HCT116 (cell line): ENCODE measurements at places on chromosomes 5 and 9. TPM values are rescaled to one million over a fixed set of nuclear protein-coding genes. Genes with fewer than 3 reads are reported as not detected.

DNA sequence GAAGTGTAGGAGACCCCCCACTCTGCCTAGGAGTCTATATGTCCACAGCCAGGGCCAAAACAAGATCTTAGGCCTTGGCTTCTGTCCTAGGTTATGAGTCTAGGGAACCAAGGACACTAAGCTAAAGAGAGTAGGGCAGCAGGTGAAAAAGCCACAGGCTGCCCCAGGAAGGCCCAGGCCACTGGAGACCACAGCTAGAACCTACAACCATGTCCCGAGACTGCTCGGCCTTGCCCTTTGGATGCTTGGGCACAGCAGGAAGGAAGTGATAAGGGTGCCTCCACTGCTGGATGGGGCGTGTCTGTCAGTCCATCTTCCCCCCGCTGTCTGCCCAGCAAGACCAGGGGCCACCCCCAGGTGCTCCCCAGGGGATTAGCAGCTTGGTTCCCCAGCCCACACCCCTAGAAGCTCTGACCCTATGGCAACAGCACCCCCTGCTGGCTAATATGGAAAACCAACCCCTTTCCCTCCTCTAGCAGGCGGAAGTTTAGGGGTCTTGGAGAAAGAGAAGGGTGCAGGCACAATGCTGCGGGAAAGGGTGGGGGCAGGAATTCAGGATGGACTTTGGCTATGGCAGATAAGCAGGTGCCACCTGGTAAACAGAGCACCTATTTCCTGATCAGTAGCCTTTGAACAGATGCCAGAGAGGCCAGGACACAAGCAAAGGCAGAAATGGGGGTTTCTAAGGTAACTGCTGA, 10.5 kb upstream of the IRF1 start:
- H3K4me3 ChIP-seq, result no peak overlapping the region
- no peaks in the 10 kb centered on the region for H3K36me3 ChIP-seq
- no peak overlapping the region; the same call in 1 of the 2 replicates for H3K27ac ChIP-seq
- no peak for DNase-seq

DNA sequence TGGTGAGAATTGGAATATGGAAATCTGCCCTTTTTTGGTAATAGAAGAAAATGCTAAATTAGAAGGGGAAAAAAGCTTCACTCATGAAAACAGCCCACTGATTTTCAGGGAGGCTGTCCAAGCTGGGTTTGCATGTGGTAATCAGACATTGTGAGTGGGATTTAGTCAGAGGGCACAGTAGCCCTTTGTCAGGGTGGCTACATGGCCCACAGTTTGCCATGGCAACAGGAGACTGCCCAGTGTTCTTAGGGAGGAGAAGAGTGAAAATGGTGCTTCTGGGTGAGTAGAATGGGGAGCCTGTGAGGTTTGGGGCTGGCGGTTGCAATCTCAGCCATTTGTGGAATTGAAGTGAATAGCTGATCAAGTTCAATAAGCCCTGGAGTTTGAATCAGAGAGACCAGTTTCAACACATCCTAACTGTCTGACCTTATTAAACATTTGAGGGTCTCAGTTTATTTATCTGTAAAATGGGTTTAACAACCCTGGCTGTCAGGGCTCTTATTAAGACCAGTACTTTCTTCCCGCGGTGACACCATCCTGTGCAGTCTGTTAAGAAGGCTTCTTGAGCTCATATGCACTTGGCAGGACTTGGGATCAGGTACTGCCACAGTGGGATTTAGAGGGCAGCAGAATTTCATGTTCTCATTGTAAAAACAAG, 107.6 kb upstream of the TNC start:
- no peak overlapping the region for H3K4me3 ChIP-seq
- H3K36me3 ChIP-seq, result no peaks in the 10 kb centered on the region
- peaks cover 6% of the 10 kb centered on the region; the same call in 1 of the 2 replicates for H3K27me3 ChIP-seq
- H3K4me1 ChIP-seq, result no peaks in the 10 kb centered on the region
- no peak for DNase-seq

DNA sequence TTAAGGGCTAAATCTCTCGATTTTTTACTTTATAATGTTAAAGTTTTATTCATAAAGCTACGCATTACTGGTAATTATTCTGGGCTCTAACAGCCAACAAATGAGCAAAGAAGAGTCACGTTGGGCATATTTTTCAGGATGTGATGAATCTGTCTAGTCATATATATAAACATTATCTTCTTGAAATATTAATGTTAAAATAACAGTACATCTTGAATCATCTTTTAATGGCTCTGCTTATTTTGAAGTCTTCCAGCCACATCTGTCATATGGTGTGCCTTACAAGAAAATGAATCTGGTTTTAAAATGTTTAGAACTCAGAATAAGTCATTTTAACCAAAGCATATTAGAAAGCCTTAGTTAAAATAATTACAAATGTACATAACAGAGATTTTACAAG, 96.9 kb downstream of the CWC27 start:
- H3K27me3 ChIP-seq, result no peaks in the 10 kb centered on the region
- no peak overlapping the region for H3K27ac ChIP-seq
- DNase-seq, result no peak
- no peak overlapping the region for H3K4me3 ChIP-seq
- peaks cover 6% of the 10 kb centered on the region; the same call in 1 of the 2 replicates for H3K4me1 ChIP-seq
- H3K36me3 ChIP-seq, result no peaks in the 10 kb centered on the region

GABRA1 gene
- not detected for total RNA-seq

GRCh38 chr5:135237748-135238103, 161.3 kb downstream of the MACROH2A1 start:
- H3K4me3 ChIP-seq, result no peak overlapping the region
- no peaks in the 10 kb centered on the region for H3K27me3 ChIP-seq
- H3K4me1 ChIP-seq, result peaks cover 11% of the 10 kb centered on the region
- no peak overlapping the region for H3K27ac ChIP-seq

PCDHA1 gene
- not detected for total RNA-seq

DNA sequence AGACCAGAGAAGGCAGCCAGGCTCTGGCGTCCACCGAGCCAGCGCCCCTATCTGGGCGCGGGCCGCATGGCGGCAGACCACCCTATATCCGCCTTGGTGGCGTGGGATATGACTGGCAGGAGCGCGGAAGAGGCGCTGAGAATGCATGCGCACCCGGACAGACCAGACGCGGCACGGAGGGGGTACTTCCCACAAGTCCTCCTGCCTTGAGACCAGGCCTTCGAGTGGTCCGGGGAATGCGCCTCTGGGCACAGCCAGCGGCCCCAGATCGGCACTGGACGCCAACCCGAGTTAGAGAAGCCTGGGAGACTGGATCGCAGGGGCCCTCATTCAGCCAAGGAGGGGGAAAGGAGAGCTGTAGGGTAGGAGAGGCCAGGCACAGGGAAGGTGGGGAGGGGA, 2.5 kb upstream of the LMX1B start:
- no peak overlapping the region for H3K4me3 ChIP-seq
- H3K27me3 ChIP-seq, result no peaks in the 10 kb centered on the region
- H3K27ac ChIP-seq, result no peak overlapping the region

TSLP gene
- total RNA-seq, result 0.34 TPM

MYOZ3 gene
- total RNA-seq, result 0.10 TPM

KCNMB1 gene
- not detected for total RNA-seq

LURAP1L gene
- total RNA-seq, result 13.3 TPM

NKD2 gene
- total RNA-seq, result 20.4 TPM

DNA sequence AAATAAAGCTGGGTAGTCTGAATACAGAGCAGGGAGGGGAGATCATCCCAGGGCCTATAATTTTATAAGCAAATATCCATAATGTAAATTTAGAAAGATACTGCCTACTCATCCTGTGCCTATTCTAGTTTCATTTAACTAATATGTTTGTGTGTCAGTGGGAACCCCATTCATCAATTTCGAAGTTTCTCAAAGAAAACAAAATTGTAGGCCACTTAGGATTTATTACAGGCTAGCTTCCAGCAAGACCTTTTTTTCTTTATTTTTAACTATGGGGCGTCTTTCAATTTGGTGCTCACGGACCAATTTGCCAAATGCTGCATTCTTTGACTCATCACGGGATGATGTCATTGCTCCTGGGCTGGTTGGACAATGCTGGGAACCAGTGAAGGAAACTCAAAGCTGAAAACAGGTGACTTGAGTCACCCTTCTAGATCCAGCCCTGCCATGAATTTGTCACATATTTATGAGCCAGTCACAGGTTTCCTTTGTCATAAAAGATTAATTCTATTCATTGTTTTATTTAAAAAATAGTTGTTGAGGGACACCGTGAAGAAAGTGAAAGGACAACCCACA, 13.4 kb downstream of the PCSK5 start:
- no peaks in the 10 kb centered on the region for H3K27me3 ChIP-seq
- H3K4me3 ChIP-seq, result no peak overlapping the region
- H3K27ac ChIP-seq, result no peak overlapping the region
- peak; percentile 48 for DNase-seq
- no peaks in the 10 kb centered on the region for H3K36me3 ChIP-seq

- H3K27ac ChIP-seq, result no peak overlapping the region
- DNase-seq, result no peak
- no peaks in the 10 kb centered on the region for H3K36me3 ChIP-seq
- H3K4me1 ChIP-seq, result no peaks in the 10 kb centered on the region
- H3K27me3 ChIP-seq, result no peaks in the 10 kb centered on the region
Measured at GRCh38 chr9:136931611-136932130, 12.9 kb downstream of the FBXW5 start.

S100Z gene
- not detected for total RNA-seq

DNA sequence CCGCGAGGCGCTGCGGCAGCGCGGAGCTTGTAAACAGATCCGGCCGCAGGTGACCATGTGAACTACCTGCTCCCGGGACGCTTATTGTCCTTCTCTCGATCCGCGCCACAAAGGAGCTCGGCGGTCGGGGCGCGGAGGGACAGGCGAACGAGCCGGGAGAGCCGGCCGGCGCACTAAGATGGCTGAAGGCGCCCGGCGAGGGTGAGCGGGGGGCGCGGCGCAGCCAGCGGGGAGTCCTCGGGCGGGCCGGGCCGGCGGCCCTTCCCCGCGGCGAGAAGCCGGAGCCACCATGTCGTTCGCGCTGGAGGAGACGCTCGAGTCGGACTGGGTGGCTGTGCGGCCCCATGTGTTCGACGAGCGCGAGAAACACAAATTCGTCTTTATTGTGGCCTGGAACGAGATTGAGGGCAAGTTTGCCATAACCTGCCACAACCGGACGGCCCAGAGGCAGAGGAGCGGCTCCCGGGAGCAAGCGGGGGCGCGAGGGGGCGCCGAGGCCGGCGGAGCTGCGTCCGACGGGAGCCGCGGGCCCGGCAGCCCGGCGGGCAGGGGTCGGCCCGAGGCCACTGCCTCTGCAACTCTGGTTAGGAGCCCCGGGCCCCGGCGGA, 535 bp downstream of the JMY start:
- no peaks in the 10 kb centered on the region for H3K27me3 ChIP-seq
- DNase-seq, result no peak
- peak overlapping the region; percentile 77 for H3K27ac ChIP-seq
- H3K4me3 ChIP-seq, result peak overlapping the region; percentile 81
- H3K4me1 ChIP-seq, result peaks cover 18% of the 10 kb centered on the region

CACFD1 gene
- total RNA-seq, result 6.9 TPM

DNA sequence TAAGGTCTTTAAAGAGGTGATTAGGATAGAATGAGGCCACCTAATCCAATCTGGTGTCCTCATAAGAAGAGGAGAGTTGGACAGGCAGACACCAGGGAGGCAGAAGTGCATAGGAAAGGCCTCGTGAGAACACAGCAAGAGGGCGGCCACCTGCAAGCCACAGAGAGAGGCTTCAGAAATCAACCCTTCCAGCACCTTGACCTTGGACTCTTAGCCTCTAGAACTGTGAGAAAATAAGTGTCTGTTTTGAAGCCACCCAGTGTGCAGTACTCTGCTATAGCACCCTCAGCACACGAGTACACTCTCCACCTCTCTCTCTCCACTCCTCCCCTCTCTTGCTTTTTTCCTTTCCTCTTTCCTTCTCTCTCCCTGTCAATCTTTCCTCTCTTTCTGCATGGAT, 26.8 kb downstream of the NIPAL4 start:
- no peaks in the 10 kb centered on the region for H3K4me1 ChIP-seq
- H3K27ac ChIP-seq, result no peak overlapping the region
- peaks cover 3% of the 10 kb centered on the region; the same call in 1 of the 2 replicates for H3K36me3 ChIP-seq
- no peak overlapping the region for H3K4me3 ChIP-seq
- DNase-seq, result no peak
- H3K27me3 ChIP-seq, result no peaks in the 10 kb centered on the region

- no peaks in the 10 kb centered on the region for H3K36me3 ChIP-seq
- no peak overlapping the region for H3K4me3 ChIP-seq
- H3K4me1 ChIP-seq, result no peaks in the 10 kb centered on the region
- no peak overlapping the region for H3K27ac ChIP-seq
- no peaks in the 10 kb centered on the region for H3K27me3 ChIP-seq
Measured at GRCh38 chr5:74384851-74385250, 255.7 kb downstream of the ENC1 start.

CCL19 gene
- not detected for total RNA-seq

DNAI1 gene
- 1.1 TPM for total RNA-seq

DNA sequence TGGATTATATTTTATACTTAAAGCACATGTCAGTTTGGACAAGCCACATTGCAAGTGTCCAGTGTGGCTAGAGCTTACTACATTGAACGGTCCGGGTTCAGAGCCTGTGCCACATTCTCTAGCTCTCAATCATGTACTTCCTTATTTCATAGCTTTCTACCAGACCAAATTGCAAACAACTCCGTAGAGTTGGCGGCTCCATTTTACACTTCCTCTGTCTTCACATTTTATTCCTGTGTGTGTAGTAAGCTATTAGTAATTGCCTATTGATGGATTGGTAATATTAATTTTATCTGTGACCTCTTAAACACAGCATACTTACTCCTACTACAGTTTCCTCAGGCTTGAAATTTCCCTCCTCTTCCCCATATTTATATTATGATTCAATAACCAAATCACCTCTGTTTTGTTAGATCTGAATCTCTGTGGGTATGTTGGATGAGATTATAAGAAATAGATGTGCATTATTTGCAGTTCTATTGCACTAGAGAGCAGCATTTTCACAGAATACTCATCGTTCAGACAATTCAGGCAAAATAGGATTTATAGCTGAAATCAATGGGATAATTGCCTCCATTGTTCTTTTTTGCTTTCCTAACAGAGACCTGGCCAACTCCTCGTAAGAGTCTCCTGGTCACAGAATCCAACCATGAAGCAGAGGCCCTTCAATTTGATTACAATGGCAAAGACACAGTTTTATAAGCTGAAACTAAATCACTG, 29.0 kb upstream of the C9orf72 start:
- no peak for DNase-seq
- H3K4me3 ChIP-seq, result no peak overlapping the region
- peaks cover 17% of the 10 kb centered on the region for H3K27me3 ChIP-seq
- H3K4me1 ChIP-seq, result no peaks in the 10 kb centered on the region

PLPP7 gene
- total RNA-seq, result 0.37 TPM

DNA sequence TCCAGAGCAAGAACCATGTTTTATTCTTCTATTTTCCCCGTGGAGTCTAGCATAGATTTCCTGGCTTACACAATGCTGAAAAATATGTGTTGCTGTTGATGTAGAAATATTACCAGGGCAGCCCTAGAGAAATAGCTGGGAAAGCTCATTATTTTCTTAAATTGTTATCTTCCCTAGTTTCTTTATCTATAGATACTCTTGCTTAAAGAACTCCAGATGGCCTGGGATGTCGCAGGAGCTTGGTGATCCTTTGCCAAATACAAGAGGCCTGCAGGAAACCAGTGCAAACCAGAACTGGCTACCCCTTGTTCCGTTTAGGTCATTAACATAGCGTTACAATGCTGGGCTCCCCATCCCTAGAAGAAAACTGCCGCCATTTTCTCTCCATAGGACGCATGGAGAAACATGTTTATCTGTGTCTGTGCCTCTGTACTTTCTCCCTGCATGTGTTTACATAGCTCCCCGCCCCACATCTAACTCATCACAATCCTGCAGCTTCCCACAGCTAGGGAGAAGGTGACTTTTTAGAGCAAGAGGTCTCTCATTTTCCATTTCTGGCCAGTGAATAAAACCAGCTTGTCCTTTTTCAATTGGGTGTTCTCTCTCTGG, 6.4 kb downstream of the PRLR start:
- peaks cover 25% of the 10 kb centered on the region for H3K27me3 ChIP-seq
- no peaks in the 10 kb centered on the region for H3K4me1 ChIP-seq
- H3K27ac ChIP-seq, result no peak overlapping the region
- no peak overlapping the region for H3K4me3 ChIP-seq
- no peak for DNase-seq
